ENCODE measurements at places on chromosomes 3 and 15.

DNA sequence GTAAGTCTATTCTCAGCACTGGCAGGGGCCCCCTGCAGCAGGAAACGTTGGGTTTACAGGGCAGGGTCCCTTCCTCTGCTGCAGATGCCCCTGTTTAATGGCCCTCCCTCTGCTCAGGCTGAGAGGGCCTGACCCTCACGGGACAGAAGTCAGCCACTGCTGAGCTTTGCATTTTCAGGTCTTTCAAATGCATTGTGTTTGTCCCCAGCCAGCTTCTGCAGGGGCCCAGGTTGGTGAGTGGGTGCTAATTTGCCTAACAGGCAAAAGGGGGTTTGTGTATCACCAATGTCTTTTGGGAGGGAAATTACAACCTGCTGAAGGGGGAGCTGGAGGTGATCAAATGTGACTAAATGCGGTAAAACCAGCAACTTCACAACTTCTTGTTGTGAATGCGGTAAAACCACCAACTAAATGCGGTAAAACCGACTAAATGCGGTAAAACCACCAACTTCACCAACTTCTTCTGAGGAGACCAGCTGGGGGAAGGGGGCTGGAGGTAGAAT is 44.8 kb upstream of the UBE2E1 start:
- no peak for DNase-seq

DNA sequence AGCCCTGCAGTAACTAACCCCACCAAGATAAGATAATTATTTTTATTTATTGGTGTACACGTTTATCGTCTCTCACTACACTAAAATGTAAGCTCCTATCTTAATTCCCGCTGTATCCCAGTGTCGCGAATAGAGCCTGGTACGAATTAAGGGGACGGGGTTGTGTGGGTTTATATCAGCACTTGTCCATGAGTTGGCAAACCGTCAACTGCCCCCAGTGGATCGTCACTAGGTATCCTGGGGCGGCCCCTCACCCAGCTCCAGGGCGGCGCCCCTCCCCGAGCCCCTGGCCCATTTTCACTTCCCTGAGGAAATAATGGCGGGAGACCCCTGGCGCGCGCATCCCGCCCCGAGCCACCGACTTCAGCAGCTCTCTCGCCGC is 465 bp downstream of the RUVBL1 start:
- DNase-seq: no peak

GRCh38 chr3:10915376-10915775 is 77.2 kb upstream of the SLC6A1 start:
- no peak for DNase-seq

DNA sequence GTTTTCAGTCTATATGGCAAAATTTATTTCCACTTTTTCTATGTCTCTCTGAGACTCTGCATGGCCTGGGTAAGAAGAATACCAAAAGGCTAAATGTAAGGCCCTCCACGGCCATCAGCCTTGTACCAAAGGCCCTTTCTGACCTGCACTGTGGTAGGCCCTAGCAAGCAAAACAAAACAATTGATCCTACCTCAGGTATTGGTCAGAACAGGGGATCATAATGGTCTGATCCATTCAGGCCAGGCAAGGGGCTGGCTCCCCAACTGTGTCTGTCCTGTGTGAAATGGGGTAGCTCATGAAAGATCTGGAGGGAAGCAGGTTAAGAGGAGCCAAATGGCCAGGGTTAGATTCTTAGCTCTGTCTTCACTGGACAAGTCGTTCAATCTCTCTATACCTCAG is 181.3 kb downstream of the SSR3 start:
- DNase-seq: no peak

DNA sequence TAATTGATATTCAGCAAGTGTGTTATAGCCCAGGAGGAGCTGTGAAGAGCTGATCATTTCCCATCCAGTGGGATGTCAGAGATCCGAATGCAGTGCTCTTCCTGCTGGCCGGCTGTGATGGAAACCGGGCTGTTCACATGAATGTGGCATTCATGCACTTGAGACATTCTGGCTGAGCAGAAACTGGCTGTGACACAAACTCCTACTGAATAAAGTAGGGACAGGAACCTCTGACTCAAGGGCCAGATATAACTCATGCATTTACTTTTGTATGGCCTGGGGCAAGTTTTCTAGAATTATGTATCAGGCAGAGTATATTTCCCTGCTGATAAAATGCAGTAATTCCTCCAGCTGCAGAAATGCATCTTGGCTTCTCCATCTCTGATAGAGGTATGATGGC is 83.4 kb upstream of the FAM3D start:
- DNase-seq: no peak

DNA sequence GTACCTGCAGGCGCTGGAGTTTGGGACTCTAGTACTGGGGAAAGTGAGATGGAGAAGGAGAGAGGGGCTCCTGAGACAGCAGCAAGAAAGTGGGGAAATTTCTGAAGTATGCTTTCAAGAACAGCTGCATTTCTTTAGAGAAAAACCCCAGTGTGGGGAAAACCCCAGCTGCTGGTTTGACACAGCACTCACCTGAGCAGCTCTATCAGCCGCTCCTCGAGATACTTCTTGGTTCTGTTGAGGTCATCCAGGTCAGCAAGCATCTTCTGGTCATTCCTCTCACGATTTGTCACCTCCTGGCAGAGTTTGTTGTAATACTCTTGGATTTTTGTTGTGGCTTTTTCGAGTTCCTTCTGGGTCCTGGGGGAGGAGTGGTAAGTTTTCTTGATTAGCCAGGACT is 18.8 kb downstream of the CXCR6 start:
- no peak for DNase-seq

DNA sequence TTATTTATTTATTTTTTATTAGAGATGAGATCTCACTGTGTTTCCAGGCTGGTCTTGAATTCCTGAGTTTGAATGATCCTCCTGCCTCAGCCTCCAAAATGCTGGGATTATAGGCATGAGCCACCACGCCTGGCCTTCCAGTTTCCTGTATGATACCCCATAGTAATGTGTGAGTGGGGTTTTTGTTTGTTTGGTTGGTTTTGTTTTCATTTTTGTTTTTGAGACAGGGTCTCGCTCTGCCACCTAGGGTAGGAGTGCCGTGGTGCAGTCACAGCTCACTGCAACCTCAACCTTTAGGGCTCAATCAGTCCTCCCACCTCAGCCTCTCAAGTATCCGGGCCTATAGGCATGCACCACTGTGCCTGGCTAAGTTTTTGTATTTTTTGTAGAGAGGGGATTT is 30.9 kb downstream of the GOLM2 start:
- no peak for DNase-seq

DNA sequence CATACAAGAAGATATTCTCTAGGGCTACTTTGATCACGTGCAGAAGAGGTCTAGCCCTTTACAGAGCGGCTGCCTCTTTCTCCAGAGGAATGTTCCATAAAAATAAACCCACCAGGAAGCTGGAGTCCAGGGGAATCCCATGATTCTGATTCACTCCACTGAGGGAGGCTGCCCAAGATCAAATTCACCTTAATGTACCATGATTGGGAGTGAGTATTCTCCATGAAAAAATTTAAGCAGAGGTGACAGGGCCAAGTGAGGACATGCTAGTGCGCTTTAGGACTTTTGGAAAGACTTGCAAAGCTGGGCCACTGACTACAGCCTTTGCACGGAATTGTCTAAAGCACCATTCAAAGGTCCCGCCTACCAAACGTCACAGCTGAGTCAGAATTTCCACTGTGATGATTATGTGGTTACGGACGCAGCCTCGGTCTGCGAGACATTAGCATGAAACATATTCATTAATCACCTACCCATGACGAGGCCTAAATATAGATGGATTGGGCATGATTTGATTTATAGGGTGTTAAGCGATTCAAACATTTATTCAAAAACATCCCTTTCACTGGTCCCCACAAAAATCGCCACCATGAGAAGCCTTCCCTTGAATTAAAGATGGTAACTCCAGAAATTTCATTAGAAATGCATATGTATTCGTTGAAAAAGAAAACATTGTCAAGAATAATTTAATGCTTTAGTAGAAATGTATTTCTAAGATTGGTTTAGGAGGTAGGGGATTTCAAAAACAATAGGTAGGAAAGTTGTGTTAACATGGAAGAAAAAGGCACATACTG is 152.6 kb downstream of the GREM1 start:
- DNase-seq: no peak

GRCh38 chr15:45657764-45658545 is 23.1 kb downstream of the SQOR start:
- no peak for DNase-seq

GRCh38 chr3:48931944-48932580 is 13.4 kb downstream of the ARIH2 start:
- DNase-seq: no peak

DNA sequence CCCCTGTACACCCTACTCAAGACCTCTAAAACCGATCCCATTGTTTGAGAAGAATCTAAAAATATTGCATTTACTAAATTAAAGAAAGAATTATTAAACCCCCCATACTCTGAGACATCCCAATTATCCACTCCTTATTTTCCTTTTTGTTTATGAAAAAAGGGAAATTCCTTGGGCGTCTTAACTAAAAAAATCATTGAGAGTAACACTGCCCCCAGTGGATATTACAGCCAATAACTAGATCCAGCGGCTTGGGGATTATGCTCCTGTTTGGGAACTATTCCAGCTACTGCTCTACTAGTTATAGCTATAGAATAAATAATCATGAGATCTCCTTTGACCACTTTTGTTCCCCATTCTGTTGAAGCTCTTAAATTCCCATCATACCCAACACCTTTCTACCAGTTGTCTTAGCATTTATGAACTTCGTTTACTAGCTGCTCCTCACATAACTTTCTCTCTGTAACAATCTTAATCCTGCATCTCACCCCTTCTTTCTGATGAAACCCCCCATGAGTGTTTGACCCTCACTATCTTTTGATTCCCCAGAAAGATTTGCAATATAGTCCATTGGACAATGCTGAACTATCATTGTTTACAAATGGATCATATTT is 12.7 kb upstream of the CFAP91 start:
- no peak for DNase-seq

DNA sequence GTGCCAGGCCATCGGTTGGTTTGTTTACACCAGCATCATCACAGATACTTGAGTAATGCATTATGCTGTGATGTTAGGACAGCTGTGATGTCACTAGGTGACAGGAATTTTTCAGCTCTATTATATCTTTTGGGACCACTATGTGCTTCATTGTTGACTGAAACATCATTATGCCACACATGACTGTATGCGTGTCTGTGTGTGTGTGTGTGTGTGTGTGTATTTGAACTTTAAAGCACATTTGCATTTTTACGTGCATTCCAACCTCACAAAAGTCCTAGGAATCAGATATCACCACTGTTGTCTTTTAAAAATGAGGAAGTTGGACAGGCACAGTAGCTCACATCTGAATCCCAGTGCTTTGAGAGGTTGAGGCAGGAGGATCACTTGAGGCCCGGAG is 223.0 kb downstream of the TBL1XR1 start:
- no peak for DNase-seq

GRCh38 chr3:115111632-115112031 is 35.5 kb downstream of the ZBTB20 start:
- DNase-seq: no peak

DNA sequence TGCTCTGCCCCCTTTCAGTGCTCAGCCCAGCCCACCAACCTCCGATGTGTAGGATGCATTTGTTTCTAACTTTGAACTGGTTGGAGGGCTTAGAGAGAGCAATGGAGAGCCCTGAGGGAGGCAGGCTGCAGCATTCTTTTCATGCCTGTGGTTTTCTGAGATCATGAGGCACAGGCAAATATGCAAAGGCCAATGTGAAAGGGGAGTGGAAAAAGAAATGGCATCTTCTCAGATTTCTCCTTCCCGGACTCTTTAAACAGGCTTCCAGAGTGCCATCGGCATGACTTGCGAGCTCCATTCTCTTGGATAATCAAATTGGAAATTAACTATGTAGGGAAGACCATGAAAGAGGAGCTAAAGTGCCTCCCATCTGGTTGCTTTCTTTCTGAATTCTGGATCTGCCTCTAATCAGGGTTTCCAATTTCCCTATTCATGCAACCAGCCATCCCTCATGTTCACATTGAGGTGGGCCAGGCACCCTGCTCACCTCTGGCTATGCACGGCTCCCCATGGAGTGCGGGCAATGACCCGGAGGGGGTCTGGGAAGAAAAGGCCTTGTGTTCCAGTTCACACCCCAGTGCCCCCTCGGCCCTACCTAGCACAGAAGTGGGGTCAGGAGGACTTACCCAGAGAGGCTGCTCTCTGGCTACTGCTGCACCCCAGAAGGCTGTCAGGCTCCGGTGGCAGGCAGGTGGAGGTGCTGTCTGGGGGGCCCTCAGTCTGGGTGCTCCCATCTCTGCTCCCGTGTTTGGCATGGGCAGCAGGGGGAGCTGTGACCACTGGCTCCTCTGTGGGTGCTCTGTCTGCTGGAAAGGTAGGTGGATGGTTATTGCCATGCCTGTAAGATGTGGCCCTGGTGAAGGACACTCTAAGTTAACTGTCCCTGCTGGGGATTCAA is 16.1 kb downstream of the AMOTL2 start:
- DNase-seq: no peak

DNA sequence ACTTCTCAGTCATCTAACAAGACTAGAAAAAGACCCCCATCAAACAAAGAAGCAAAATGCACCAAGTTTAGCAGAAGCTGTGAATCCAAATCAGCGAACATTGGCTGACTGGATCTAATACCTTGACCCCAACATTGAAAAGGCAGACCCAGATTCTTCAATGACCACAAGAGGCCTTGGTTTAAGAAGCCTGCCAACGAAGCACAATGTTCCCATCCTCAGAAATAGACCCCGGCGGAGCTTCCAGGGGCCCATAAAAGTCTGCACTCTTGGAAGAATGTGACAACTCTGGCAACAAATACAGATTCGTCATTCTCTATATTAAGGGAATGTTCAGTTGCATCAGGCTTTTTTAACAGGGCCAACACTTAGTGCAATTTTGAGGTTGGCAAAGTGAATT is 112.8 kb upstream of the BCL6 start:
- DNase-seq: peak; percentile 51

GRCh38 chr3:162701211-162701610 is 1204.6 kb downstream of the OTOL1 start:
- no peak for DNase-seq

- no peak for DNase-seq
Observed at GRCh38 chr15:62612771-62613170, 429.8 kb upstream of the TPM1 start.

GRCh38 chr3:103991461-103992115 is 1375.1 kb upstream of the ALCAM start:
- no peak for DNase-seq

- DNase-seq: no peak
Observed at GRCh38 chr15:40251486-40252140, 12.8 kb downstream of the PAK6 start.

- DNase-seq: no peak
Observed at GRCh38 chr3:170130532-170130931, 51.0 kb downstream of the PHC3 start.

- DNase-seq: peak; percentile 70
Observed at GRCh38 chr3:69541711-69542088, 155.8 kb upstream of the FRMD4B start.

GRCh38 chr3:100044369-100044768 is 69.9 kb downstream of the FILIP1L start:
- DNase-seq: no peak

- DNase-seq: no peak
Observed at GRCh38 chr15:76239786-76240185, 71.5 kb downstream of the ETFA start.

DNA sequence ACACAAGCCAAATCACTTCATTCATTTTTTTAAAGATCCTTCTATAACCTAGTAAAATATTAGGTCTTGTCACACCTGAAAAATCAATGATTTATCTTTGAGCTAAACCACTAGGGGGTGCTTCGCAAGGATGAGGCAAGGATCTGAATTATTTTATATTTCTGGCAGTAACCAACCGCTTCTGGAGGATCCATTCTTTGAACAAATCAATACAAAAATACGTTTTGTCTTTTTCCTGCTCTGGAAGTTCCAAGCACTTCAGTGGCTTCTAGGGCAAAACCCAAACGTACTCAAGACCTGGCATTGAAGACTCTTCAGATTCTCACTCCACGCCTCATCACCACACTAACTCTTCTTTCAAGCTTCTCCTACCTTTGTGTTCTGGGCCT is 486 bp downstream of the LSG1 start:
- no peak for DNase-seq

Data from right forelimb (tissue), 1 donor.